ENCODE measurements at places on chromosomes 6 and 20.

DNA sequence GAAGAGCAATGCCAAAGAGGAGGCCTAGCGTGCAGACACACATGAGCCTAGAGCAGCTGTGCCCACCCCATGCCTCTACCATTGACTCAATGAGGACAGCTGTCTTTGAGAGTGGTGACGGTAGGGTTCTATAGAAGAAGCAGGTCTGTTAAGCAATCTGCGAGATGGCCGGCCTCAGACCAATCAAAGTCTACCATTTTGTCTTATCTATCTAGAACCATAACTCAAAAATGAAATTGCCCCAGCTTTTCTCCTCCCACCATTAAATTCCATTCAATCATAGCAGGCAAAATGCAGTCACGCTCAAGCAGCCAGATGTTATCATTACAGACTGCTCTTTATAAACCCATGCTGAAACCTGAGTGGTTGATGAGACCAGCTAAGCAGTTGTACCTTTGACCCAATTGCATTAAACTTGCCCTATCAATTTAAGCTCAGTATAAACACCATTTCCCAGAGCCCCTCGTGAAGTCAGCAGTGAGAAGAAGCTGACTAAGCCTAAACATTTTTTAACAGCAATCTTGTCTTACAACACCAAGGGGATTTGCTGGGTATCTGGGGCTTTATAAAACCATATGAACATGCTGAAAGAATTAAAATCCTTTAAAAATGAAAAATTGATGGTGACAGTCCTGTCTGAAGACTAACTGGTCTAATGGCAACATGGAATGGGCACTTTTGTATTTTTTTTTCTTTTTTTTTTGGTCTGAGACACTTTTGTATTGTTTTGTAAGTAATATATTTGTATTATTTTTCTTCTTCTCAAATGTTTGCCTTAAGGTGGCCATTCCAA is 57.5 kb downstream of the FOXC1 start:
- DNase-seq = no peak

- no peak for DNase-seq
Measured at GRCh38 chr6:116329156-116329555, 41.6 kb upstream of the DSE start.

- no peak for DNase-seq
Measured at GRCh38 chr20:8062756-8063155, 43.2 kb upstream of the TMX4 start.

DNA sequence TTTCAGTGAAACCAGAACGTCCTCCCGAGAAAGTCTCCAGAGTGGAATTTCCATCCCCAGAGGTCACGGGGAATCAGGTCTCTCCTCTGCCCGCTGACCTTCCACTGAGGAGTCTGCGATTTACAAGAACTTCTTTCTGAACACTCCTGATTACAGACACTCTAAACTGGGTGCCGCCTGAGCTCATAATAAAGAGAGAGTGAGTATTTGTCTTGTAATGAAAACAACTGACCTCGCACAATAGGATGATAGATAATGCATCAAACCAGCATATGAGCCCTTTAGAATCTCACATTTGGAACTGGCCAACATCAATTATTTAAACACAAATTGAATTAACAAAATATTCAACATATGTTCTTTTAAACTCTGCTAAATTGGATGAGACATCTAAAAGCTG is 47.5 kb downstream of the DLL1 start:
- DNase-seq = no peak

DNA sequence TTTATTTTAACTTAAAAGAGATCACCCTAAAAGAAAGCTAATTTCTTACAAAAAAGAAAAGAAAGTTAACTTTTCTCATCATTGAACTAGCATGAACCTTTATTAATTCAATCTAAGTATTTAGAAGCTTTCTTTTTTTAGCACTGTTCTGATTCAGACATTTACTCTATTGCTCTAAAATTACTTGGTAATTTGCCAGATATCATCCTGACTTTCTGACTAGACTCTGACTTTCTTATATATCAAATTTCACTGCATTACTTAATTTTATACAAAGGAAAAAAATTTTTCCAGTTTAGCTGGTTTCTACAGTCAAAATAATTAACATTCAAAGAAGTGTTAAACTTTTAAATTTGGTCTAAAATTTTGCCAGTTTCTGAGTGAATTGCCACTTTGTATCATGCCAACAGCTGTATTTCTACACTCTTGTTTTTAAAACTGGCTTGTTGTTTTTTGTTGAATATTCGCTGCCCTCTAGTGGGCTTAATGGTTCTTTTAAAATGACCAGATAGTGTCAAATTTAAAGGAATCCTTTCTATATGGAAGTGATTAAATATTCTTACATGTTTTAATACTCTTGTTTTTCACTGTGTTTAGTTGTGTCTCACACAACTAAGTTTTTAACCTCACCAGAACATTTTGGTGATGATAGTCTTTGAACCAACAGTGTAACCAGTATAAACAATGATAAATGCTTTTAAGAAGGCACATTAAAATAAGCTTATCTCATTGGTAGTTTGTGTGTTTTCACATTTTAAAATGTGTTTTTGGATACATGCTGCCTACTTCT is 102.0 kb downstream of the POPDC3 start:
- DNase-seq = peak; percentile 10
